Fibroblast of lung (primary cell): ENCODE measurements at places on chromosomes 12 and 14.
A peak's percentile ranks its signal among the peaks of the same experiment; 100 is the strongest.

DNA sequence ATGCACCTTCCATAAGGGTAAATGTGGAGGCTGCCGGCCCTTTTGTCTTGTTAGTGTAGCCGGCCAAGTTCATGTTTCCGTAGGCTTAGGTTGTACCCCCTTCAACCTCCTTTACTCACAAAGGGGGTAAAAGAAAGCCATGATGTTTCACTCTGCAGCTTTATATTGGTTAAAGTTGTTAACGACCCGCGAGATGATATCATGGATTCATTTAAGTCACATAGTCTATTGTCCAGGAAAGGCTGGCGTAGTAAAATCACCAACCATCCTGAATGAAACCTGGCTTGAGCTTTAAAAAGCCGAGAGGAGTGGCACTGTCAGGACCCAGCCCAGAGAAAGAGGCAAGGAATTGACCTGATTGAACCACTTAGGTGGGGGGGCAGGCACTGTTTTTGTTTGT lies 1.3 kb downstream of the UNG start:
- DNase-seq, result peak; percentile 21

DNA sequence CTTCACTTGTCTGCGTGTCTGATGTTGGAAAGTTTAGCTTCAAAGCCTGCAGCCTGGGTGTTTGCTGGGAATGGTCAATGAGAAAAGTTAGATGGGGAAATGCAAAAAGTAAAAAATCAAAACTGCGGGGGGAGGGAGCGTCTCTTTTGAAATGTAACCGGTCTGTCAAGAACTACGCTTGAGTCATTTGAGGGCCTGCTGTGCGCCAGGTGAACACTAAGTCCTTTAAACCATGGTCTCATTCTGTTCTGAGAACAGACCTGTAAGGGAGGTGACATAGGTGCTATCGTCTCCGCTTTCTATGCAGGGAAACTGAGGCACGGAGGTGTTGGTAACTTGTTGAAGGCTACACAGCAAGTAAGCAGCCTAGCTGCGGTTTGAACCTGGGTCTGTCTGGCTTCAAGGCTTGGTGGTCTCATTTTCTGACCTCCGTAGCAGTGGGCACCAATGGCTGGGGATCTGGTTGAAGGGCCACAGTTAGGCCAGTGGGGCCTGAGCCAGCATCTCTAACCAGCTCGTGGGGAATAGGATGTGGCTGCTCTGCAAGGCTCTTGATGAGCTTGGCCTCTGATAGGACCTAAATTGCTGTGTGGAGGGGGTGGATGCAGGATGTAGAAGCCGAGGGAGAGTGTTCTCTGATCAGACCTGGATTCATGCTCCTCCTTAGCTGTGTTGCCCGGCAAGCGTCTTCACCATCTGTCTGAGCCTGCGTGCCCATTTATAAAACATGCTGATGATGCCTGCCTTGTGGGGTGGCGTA lies 41.5 kb downstream of the KCTD10 start:
- DNase-seq, result no peak

DNA sequence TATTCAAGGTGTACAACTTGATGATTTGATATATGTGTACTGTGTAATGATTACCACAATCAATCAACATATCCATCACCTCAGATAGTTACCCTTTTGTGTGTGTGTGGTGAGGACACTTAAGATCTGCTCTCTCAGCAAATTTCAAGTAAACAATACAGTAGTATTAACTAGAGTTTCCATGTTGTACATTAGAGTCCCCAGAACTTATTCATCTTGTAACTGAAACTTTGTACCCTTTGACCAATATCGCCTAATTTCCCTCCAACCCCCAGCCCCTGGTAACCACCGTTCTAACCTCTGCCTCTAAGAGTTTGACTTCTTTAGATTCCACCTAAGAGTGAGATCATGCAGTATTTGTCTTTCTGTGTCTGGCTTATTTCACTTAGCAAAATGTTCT lies 12.1 kb downstream of the ADCK1 start:
- DNase-seq, result no peak

GRCh38 chr14:95300697-95301526 lies 18.8 kb downstream of the CLMN start:
- DNase-seq, result no peak

GRCh38 chr12:1929985-1930802 lies 11.7 kb upstream of the CACNA2D4 start:
- DNase-seq, result no peak

DNA sequence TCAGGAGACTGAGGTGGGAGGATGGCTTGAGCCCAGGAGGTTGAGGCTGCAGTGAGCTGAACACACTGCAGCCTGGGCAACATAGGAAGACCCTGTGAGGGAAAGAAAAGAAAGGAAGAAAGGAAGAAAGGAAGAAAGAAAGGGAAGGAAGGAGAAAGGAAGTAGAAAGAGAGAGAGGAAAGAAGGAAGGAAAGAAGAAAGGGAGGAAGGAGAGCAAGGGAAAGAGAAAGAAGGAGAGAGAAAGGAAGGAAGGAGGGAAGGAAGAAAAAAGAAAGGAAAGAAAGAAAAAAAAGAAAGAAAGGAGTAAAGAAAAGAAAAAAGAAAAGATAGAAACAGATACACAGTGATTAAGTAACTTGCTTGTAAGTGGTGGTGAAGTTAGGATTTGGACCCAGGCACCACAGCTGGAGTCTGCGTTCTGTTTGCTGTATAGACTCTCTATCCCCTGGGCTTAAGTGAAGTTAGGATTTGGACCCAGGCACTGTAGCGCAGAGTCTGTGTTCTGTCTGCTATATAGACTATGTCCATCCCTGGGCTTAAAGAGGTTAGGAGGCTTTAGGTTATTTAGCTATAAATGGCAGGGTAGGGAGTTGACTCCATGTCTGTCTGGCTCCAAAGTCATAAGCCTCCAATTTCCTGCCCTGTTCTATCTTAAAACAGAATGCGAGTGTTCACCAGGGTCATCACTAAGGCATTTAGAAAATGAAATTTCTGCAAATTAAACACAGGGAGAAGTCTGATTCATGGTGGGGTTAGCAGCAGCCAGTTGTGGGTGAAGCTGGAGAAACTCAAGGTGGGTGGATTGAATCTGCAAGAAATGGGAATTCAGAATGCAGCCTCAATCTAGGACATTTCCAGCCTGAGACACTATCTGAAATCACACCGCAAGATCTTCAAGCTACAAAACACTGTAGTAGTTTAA lies 13.3 kb upstream of the C12orf75 start:
- DNase-seq, result peak; percentile 89

DNA sequence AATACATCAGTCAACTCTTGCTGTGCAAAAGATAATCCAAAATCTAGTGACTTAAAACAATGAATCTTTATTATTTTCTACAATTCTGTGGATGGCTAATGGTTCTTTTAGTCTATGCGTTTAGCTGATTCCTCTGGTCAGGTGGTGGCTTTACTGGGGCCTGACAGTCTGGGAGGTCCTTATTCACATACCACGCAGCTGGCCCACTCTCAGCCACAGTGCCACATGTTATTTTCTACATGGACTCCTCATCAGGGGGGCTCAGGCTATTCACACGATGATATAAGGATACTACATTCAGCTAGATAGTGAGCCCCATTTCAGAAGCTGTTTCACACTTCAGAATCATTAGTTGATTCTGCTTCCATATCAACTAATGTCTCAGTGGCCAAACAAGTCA lies 287.5 kb upstream of the MGAT4C start:
- DNase-seq, result no peak

DNA sequence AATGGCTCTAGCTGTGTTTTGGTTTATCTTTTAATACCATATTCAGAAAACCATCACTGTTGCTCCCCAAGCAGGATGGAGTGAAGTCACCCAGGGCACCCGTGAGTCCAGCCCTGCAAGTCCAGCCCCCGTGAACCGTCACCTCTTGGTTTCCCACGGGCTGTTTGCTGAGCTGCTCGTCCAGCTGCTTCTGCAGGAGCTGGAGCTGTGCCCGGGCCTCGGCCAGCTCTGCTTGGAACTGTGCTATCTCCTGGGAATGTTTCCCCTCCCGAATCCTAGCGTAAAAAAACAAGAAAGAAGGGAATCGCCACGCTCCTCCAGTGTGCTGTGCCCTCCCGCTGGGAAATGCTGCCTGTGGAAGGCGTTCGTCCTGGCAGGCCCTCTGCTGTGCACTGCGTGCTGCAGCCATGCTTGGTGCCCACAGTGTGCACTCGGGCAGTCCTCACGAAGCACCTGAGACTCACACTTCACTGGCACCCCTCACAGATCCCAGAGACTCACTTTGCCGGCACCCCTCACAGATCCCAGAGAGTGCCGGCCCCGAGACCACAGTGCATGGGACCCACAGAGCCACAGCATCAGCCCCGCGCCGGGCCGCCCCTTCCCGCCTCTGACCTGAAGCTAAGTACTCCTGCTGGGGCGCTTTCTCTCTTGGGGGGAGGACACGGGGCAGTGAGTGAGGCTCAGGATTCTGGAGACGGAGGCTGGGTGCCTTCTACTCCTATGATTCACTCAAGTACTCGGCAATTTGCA lies 15.4 kb upstream of the ANKLE2 start:
- DNase-seq, result peak; percentile 87

DNA sequence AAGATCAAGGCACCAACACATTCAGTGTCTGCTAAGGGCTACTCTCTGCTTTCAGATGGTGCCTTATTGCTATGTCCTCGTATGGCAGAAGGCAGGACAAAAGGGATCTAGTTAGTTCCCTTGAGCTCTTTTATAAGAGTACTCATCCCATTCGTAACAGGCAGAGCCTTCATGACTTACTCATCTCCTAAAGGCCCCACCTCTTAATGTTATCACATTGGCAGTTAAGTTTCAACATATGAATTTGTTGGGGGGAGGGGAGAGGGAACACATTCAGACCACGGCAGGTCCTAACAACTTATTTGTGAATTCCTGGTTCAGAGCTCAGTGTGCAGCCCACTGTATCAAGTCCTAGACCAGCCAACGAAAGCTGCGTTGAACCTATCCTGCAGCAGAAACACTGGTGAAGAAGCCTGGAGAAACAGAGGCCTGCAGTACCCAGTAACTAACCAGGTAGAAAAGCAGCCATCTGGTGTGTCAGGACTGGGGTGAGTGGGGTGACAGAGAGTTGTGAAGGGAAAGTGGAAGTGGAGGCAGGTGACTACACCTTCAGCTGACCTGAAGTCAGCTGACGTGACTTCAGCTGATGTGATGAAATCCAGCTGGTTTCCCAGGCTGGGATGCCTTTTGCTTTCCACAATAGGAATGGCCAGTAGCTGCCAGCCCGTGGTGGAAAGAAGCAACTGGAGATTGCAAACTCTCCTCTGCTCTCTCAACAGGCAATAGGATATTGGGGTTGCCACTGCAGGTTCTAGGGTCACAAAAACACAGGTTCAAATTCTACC lies 101.6 kb upstream of the PLXNC1 start:
- no peak for DNase-seq

DNA sequence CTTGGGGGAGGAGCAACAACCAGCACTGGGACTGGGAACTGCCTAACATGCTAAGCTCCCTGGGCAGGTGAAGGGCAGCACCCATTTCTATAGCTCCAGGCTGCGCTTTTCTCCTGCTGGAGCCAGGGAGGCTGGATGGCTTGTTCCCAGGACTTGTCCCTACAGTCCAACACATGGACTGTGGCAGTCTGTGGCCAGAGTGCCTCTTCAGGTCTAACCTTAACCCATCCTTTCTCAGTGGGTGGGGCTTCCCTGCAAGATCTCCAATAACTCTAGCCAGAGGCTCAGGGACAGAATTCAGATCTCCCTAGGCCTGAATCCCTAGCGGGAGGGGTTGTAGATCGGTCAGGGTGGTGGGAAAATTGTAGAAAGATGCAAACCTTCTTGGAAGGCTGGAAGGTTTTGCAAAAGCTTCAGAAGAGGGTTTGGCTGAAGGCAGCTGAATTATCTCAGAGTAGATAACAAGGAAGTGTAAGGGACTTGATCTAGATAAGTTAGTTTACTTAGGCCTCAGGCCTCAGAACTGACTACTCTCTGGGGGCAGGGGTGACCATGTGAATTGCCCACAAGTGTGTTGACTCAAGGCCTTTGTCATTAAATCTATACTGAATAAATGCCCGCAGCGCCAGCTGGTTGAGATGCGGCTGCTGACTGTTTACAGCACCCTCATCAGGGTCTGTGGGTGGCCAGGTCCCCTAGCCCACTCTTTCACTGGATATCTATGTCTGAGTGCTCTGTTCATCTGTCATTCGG lies 60.7 kb downstream of the SSPN start:
- DNase-seq, result no peak

DNA sequence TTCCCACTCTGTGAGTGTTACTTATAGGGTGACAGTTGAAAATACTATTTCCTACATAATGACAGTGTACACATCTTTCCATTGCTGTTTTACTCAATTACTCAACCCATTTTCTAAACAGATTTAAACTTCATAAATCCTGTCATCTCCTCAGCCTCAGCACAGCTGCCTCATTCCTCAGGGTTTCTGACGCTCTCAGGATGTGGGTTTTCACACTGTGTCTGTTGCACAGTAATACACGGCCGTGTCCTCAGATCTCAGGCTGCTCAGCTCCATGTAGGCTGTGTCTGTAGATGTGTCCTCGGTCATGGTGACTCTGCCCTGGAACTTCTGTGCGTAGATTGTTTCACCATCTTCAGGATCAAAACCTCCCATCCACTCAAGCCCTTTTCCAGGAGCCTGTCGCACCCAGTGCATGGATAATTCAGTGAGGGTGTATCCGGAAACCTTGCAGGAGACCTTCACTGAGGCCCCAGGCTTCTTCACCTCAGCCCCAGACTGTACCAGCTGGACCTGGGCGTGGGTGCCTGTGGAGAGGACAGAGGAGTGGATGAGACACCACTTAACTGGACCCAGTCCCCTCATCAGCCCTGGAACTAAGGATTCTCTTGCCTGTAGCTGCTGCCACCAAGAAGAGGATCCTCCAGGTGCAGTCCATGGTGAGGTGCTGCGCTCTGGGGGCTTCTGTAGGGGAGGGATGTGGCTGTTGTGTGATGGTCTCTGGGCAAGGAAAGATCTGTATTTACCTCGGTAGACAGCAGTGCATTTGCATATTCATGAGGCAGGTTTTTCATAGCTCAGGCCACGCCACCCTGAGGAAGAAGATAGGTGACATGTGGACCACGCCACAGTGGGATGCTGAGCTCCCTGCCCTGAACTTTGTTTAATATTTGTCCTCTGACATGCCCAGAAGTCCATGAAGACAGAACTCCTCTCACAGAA lies 750.2 kb downstream of the TMEM121 start:
- DNase-seq, result no peak

GRCh38 chr12:100593490-100593889 lies 20.0 kb downstream of the GAS2L3 start:
- DNase-seq, result peak; percentile 56

- no peak for DNase-seq
Measured at GRCh38 chr12:70571705-70572268, 65.4 kb downstream of the PTPRB start.

GRCh38 chr12:107560899-107561285 lies 124.7 kb upstream of the PWP1 start:
- no peak for DNase-seq

- no peak for DNase-seq
Measured at GRCh38 chr12:20372326-20373096, 4.2 kb downstream of the PDE3A start.

GRCh38 chr14:97217111-97217885 lies 420.1 kb downstream of the VRK1 start:
- no peak for DNase-seq

DNA sequence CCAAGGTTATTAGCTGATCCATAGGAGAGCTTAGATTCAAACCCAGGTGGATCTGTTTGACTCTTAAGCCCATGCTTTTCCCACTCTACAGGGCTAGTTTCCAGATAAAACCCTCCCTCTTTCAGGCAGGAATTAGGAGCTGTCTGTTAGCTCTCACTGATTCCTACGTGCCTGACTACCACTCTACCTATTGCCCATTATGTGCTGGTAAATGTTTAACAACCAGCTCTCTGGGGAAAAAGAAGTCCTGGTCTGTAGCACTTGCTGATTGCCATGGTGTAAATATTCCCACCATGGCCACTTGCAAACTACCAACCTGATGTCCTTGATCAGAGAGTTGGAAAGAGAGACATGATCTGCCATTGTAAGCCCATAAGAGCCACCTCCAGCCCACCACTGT lies 65.5 kb upstream of the BDKRB2 start:
- no peak for DNase-seq
